ENCODE measurements at places on chromosomes 1 and 21.

DNA sequence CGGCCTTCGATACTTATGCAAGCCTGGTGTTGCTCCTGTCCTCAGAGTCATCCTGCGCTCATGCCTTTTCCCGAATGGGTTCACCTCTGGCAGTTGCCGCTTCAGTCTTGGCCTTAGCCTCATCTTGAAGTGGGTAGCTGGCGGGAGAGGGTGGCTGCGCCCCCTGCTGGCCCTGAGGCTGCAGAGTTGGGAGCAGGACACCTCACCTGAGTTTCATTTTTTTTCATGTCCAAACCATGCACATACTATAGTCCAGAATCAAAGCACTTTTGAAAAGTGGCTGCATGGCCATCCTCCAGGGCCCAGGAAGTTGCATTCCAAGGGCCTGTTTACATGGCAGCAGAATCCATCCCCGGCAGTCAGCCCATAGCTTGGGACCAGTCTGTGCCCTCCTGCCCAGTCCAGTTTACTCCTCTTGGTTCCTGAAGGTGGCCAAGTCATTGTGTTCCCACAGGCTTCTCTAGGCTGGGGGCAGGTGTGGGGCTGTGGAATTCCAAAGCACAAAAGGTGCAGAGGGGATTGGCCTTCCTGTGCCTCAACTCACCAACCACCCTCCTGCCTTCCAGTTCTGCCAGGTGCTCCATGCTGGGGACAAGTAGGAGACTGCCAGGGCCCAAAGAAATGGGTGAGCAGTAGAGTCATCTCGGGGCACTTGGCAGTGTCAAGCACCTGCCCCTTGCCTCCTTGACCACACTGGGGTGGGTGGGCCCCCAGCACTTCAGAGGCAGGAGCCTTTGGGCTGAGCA, 44.0 kb downstream of the YARS1 start:
- peak; percentile 65 for DNase-seq

DNA sequence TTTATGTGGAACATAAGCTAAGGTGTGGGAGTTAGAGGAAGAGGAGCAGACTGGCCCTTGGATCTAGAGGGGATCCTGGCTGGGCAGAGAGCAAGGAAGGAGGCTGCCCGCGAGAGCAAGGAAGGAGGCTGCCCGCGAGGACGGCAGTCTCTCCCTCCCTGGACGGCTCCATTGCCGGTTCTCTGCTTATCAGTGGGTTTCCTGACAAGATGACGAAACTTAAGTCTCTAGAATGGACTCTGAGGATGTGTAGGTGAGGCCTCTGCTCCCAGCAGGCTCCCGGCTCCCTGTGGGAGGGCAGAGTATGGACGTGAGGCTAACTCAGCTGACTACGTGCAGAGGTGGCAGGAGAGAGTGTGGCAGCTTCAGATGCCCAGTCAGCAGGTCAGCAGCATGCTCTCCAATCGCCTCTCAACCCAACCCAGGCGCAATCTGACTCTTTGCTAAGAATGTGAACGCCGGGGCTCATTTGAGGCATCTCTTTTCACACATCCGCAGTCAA, 6.1 kb downstream of the MYBPHL start:
- DNase-seq, result no peak

DNA sequence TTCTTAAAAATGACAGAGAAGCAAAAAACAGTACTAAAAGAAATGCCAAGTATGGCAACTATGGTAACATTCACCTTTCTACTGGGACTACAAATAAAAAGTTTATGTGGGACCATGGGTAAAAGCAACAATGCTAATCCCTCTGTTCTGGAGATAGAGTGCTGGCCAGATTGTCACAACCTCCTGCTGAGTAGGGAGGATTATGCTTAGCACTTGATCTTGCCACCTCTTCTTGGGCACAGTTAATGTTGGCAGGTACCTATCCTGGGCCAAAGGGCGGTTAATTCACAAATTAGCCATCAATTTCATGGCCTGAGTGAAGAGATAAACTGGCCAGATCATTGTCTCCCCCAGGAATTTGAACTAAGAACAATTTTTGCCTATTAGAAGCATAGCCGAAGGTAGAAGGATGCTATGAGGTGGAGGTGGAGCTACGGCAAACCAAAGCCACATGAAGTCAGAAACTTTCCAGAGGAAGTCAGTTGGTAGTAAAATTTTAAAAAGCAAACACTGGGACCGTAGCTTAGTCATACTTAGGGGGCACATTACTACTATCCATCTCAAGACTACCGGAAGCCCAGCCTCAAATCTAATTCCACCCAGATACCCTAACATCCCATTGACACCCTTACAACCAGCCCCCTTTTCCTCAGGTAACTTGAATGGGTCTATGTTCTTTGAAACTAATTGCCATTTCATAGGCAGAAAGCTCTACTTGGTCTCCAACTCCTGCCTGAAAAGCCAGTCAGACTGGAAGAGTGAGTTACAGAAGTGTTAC, 2.7 kb downstream of the SCYL3 start:
- DNase-seq, result peak; percentile 44

DNA sequence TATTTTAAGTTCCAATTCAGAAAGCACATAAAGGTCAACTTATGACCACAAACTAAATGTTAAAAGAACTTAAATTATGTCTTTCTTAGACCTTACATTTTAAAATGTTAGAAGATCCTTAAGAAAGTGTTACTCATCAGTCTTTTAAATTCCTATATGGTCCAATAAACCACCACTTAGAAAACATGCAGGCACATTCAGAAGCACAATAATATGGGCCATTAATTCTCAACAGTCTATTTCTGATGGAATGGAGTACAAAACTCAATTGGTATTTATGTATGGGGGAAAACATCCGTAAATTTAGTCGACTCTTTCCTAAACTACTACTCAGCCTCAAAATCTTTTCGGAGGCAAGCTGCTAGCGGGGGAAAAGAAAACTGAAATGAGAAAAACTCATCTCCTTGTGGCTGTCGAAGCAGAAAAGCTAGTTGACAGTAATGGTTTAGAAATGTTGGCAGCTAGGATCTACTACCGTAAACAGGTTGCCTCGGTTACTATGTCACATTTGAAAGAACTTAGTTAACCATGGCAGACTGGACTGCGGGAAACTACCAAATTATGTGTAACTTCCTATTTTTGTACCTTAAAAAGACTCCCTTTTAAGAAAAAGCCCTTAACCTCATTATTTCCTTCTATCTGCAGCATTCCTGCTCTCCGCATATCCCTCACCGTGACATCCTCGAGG, 1.0 kb downstream of the TRMT1L start:
- peak; percentile 26 for DNase-seq

DNA sequence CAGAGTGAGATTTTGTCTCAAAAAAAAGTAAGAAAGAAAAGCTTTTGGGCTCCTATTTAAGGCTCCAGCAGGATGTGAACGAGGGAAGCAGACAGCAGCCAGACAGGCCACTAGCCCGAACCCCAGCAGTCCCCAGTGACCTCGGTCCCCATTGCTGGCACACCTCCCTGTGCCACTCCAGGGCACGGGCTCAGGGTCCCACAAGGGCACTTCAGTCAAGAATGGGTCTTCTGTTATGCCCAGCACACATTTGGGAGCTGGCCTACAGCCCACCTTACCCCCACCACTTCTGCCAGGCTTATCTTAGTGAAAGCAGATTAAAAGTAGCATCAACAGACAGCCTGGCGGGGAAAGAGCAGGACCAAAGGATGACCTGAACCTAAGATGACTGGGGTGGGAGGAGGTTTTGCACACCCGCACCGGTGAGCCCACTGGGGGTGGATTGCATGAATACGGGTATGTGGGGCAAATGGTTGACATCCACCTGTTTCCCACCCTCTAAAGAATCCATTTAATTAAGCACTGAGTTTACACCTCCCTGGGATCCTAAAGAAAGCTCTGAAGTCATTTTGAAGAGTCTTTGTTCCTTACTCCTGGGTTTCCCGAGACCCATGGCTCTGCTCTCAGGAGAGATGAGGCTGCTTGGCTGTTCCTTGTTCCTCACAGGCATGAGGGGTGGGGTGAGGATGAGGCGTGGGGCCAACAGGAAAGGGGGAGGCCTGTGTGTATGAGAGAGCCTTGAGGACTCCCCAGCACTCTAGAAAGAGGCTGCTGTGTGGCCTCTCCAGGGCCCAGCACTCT, 4.7 kb downstream of the CHI3L1 start:
- no peak for DNase-seq

- DNase-seq, result no peak
These were observed 43.5 kb upstream of the IL12RB2 start for GRCh38 chr1:67264152-67264551.

GRCh38 chr1:154878371-154879037, 8.4 kb upstream of the KCNN3 start:
- peak; percentile 50 for DNase-seq

GRCh38 chr1:37923551-37923889, 23.3 kb downstream of the INPP5B start:
- no peak for DNase-seq

DNA sequence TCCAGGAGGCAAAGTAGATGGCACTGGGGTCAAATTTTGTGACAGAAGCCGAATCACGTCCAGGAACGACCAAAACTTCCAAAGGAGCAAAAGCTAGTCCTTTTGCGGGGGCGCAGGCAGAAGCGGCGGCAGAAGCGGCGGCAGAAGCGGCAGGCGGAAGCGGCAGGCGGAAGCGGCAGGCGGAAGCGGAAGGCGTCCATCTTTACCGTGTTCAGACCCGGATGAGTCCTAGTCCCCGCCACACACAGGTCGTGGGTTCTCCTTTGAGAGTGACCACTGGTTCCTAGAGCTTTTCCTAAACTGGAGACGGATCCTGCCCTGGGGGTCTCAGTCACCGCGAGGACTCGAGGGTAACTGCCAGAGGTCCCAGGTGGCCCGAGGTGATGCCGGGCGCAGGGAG, 53.6 kb downstream of the POFUT2 start:
- DNase-seq, result no peak

DNA sequence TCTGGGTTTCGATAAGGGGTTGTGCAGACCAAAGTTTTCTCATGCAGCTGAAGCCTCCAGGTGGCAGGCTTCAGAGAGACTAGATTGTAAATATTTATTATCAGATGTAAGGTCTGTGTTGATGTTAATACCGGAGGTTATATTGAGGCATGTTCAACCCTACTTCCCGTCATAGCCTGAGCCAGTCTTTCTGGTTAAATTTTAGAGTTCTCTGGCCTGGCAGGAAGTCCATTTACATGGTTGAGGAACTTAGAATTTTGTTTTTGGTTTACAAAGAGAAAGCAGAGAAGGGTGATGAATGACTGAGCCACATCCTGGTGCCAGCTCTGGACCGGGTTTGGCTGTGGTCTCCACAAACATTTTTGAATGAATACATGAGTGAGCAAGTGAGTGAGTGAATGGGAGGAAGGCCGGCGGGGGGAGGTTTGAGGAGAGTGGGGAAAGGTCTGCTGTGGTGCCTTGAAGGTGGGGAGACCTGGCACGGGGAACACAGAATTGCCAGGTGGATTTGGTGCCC, 218.5 kb downstream of the DISC1 start:
- DNase-seq, result no peak

- no peak for DNase-seq
These were observed 8.3 kb upstream of the CSRP1 start for GRCh38 chr1:201515062-201515750.

DNA sequence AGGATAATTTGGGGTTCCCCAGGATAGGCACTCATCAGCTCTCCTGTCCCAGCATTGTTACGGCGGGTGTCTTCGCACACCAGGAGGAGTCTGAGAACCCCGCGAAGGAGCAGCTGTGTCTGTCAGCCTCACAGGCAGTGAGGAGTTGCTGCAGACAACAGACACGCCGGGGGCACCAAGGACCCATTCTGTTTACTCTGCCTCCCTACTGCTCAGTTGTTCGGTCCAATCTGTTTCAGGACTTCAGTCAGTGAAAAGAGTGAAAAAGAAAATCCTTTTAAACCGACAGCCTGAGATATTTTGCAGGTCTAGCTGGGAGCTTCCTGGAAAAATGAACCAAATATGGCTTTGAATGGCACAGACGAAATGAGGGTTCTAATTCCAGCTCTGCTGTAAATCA, 288.4 kb downstream of the OMA1 start:
- DNase-seq, result no peak

DNA sequence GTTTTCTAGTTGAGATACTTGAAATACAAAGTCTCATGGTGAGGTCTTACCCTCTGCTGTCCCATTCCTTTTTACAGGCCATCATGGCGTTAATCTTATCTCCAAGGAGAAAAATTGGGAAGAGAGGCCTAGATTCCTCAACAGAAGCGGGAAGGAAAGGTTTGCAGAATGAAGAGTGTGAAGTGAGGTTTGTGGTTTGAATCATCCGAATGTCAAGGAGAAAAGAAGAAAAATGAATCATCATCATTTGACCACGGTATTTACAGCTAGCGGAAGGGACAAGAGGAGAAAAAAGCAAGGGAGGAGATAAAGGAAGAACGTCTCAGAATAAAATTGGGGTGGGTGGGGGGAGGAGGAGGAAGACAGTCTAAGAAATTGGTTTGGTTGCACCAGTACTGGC, 935 bp upstream of the COG2 start:
- DNase-seq, result no peak

DNA sequence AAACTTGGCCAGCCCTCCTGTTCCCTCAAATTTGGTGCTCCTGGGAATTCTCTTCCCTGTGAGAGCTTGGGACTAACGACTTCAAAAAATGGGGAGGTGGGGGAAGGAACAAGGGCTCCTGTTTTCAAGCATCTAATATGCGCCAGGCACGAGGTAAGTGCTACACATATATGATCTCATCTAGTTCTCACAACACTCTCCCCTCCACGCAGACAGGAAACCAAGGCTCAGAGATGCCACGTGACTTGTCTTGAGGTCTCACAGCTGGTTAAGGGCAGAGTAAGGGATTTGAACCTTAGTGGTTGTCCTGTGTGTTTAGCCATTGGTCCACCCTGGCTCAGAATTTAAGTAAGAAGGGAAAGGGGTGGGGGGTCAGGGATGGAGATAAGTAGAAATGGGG, 125.9 kb downstream of the DMRTB1 start:
- peak; percentile 21 for DNase-seq

- DNase-seq, result peak; percentile 6
These were observed 36.2 kb upstream of the IPO9 start for GRCh38 chr1:201792534-201793305.
